Astrocyte (in vitro differentiated cells and primary cell): ENCODE measurements at places on chromosomes 16 and 17.

DNA sequence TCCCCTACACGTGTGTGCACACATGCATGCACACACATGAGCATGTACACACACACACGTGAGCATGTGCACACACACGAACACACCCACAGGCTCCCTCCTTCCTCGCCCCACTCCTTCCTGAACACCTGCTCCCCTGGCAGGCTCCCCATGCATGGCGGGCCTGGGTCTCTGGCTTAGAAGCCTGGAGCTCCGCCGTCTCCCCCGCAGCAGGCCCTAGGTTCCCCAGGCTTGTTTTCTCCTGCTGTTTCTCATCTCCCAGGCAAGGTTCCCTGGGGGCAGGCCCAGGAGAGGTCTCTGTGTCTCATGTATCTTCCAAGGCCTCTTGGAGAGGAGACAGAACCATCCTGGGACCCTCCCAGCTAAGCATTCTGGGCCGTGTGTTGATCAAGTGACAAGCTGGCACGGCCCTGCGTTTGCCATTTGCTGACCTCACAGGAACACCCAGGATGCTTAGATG is 202.3 kb upstream of the CIBAR2 start:
- DNase-seq = no peak

DNA sequence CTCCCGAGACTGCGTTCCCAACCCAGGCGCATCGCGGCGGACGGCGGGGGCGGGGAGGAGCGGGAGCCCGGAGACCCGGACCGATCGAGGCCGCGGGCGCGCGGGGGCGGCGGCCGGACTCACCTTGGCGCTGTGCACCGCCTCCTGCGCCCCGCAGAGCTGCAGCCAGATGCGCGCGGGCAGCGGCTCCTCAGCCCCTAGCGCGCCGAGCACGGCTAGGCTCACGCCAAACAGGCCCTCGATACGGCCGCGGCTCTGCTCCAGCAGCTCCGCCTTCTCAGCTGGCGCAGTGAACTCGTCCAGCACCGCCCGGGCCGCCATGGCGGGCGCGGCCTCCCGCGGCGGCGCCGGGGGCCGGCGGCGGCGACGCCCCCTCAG is 339 bp downstream of the N4BP1 start:
- DNase-seq = peak; percentile 29

- DNase-seq = no peak
Measured at GRCh38 chr16:12160815-12161550, 184.4 kb downstream of the SNX29 start.

DNA sequence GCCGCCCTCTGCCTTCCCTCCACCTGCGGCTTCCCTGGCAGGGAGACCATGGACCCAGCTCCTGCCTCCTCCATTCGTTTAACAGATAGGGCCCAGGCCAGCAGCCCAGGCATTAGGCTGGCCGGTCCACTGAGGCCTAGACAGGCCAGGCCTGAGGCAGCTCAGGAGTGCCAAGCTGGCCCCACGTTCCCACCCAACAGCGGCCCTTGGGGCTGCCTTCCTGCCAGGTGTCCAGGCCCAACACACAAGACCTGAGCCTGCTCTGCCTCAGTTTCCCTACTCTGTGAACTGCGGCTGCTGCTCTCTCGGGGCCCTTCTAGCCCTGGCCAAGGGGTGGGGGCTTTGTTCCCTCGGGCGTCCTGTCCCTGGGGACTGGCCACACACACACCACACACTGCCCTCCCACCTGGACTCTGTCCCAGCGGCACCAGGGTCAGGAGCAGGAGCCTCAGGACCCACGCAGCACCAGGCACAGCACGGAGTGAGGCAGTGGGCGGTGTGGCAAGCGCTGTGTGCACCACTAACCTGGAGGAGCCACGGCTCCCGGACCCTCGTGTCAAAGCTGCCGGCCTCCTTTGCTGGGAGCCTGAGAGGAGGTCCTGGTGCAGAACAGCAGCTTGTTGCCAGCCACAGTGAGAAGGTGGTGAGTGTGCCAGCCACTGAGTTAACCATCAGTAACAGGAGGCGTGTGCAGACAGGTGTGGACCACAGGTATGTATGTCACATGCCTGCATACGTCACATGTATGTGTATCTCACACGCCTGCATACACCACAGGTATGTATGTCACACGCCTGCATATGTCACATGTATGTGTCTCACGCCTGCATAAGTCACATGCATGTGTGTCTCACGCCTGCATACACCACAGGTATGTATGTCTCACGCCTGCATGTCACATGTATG is 14.6 kb upstream of the CDH15 start:
- no peak for DNase-seq
